Suppressor macrophage treated with lipopolysaccharide for 4 hours (primary cell): ENCODE measurements at places on chromosomes 1 and 21.

DNA sequence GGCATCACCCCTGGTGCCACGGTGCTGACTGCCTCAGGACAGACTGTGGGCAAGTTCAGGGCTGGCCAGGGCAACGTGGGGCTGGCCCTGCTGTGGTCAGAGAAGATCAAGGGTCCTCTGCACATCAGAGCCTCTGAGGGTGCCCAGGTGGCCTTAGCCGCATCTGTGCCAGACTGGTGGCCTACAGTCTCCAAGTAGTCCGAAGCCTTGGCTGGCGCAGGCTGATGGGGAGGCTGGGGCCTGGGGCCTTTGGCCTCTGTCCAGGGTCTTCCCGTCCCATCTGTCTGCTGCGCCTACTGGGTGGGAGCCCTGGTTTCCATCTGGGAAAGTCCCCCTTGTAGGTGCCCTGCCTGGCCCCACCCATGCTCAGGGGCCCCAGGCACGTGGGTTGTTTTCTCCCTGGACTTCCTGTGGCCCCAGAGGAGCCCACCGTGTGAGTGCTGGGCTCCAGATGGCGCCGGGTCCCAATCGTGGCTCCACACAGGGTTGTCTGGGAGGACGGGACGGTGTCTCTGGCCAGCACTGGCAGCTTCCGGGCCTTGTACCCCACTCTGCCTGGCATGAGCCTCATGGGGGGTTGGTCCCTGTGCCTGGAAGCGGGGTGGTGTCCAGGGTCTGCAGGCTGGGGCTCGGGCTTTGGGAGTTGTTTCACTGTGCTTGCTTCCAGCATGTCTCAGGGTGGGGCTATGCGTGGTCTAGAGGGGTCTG is 9.9 kb downstream of the IBA57 start:
- no peak for DNase-seq

- DNase-seq = peak; percentile 90
These were observed 26.8 kb upstream of the RASAL2 start for GRCh38 chr1:178066908-178067614.

GRCh38 chr1:116492358-116492811 is 78.4 kb downstream of the CD58 start:
- no peak for DNase-seq

GRCh38 chr21:32978331-32979270 is 47.1 kb upstream of the OLIG2 start:
- DNase-seq = no peak

DNA sequence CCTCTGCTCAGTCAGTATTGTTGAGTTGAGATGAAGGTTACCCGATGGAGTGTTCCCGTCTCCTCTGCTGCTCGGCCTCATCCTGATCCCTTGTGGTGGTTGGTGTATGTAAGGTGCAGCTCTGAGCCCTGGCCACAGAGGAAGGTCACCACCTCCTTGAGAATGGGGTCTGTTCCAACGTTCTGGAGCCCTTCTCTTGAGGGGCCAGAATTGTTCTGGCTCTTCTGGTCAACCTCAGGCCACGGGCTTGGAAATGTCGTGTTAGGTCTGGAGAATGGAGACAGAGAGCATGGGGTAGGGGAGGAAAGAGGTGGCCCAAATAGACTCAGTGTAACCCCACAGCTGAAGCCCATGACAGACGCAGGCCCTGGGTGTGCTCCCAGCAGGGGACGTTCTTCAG is 62.3 kb upstream of the ETV3 start:
- DNase-seq = no peak

DNA sequence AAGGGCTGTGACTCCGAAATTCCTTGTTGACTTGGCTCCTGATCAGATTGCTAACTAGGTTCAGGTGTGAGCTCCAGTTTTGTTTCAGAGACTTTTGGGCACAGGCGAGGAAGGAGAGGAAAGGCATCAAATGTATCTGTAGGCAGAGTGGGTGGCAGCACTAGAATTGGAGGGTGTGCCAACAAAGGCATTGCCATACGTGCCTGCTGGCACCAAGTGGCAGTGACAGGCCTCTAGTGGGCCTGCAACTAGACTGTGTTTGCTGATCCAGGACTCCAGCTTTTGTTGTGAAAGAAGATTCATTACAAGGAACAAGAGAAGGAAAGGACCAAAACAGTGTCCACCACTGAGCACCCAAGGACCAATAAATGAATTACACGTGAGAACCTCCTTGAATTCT is 79.5 kb downstream of the TM2D1 start:
- DNase-seq = no peak

DNA sequence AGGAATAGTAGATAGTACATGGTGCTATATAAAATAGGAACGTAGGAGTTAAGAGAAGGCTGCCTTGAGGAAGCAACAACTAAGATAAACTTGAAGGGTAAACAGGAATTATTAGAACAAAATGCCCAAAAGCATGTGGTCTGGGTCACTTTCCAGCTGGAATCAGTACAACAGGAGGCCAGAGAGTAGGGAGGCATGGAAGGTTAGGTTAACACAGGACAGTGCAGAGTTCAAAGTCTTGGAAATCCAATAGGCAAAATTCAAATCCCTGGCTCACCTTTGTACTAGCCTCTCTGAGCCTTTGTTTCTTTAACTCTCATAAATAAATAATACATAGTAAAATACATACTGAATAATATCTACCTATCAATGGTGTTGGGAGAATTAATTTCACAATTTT is 69.0 kb upstream of the NEK7 start:
- no peak for DNase-seq
